Umbilical cord (tissue), 2 donors: ENCODE measurements at places on chromosomes 7 and 10. TPM values are rescaled to one million over a fixed set of nuclear protein-coding genes. Genes with fewer than 3 reads are reported as not detected.
A peak's percentile ranks its signal among the peaks of the same experiment; 100 is the strongest.

Gene PIK3CG
- total RNA-seq = 10.6 TPM

- DNase-seq = no peak
Measured at GRCh38 chr10:1033601-1034000, 7.9 kb upstream of the IDI2 start.

DNA sequence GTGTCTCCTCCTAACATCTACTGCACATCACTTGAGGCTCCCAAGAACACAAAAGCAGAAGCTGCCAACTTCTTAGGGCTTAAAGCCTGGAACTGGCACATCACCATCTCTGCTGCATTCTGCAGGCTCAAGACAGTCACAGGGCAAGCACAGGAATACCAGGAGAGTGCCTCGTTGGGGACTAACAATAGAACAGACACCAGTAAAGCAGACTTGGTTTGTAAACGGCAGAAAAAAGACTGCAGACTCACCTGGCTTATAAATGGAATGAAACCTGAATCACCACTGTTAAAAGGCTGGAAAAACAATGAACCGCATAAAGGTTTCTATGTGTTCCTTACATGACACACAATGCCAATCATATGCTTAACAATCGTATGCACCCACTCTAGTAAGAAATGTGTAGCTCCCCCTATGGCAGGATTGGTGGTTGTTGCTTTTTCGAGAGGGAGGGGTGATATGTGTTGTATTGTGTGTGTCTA lies 12.8 kb downstream of the RHEB start:
- DNase-seq = no peak

Gene SPDYE9
- total RNA-seq = 1.7 TPM

DNA sequence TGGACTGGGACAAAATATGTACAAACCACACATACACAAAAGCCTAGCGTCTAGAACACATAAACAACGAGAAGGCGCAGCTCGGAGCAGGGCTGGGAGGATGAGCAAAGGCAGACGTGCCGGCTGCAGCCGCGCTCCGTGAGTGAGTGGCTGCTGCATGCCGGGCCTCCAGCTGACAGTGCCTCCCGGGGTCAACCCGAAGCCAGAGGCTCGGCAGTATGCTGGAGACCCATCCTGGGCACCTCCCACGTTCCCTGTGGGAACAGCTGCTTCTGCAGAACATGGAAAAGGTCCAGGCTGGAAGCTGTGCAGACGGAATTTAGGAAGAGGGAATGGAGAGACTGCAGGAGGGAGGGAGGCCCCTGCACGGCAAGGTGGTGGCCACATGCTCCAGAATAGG lies 3.6 kb upstream of the GPR146 start:
- peak; percentile 90 for DNase-seq

GRCh38 chr7:42234736-42235135 lies 2.3 kb downstream of the GLI3 start:
- no peak for DNase-seq

- peak; percentile 74 for DNase-seq
Measured at GRCh38 chr7:30740417-30741181, 11.3 kb upstream of the INMT start.

GRCh38 chr10:79452174-79452611 lies 6.8 kb upstream of the ZCCHC24 start:
- DNase-seq = peak; percentile 93
